ENCODE measurements at places on chromosomes 7 and 10. TPM values are rescaled to one million over a fixed set of nuclear protein-coding genes. Genes with fewer than 3 reads are reported as not detected.

Gene PAPSS2
- 76.3 TPM for total RNA-seq

DNA sequence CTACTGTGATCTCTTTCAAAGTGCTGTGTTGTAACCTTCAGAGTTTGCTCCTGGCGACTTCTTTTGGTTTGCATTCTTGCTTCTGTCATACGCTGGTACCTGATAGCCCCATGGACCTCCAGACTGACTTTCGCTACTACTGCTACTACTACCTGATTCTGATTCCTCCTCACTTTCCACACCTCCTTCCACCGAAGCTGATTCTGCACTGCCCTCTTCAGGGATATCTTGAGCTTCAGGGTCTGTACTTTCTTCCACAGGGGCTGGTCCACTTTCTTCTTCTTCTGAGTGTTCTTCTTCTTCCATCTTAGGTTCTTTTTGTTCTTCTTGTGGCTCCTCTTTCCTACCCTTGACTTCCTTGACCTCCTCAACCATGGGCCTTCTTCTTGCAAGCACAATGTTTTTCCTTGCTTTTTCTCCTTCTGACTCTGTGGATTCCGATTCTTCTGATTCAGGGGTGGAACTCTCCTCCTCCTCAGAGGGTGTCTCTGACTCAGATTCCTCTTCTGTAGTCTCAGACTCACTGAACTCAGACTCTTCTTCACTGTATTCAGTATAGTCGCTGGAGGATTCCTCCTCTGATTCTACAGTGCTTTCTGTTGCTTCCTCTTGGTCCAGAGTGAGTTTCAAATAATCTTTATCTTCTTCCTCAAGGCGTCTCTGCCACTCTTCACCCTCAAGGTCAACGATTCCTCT is 992.2 kb downstream of the PCDH15 start:
- no peak overlapping the region for H3K27ac ChIP-seq
- no peaks in the 10 kb centered on the region for H3K36me3 ChIP-seq
- H3K27me3 ChIP-seq = no peaks in the 10 kb centered on the region
- DNase-seq = no peak

- H3K27me3 ChIP-seq = no peaks in the 10 kb centered on the region
- no peak for DNase-seq
- no peak overlapping the region for H3K27ac ChIP-seq
- H3K36me3 ChIP-seq = peaks cover 18% of the 10 kb centered on the region
- H3K4me1 ChIP-seq = peaks cover 40% of the 10 kb centered on the region
Observed at GRCh38 chr10:79425074-79425532, 20.3 kb downstream of the ZCCHC24 start.

Gene PDSS1
- 13.9 TPM for total RNA-seq

- no peaks in the 10 kb centered on the region for H3K27me3 ChIP-seq
- H3K27ac ChIP-seq = no peak overlapping the region
- H3K36me3 ChIP-seq = peaks cover 86% of the 10 kb centered on the region
- no peaks in the 10 kb centered on the region for H3K4me1 ChIP-seq
Observed at GRCh38 chr7:6649241-6649961, 12.3 kb downstream of the ZNF316 start.

Gene CCDC172
- not detected for total RNA-seq

DNA sequence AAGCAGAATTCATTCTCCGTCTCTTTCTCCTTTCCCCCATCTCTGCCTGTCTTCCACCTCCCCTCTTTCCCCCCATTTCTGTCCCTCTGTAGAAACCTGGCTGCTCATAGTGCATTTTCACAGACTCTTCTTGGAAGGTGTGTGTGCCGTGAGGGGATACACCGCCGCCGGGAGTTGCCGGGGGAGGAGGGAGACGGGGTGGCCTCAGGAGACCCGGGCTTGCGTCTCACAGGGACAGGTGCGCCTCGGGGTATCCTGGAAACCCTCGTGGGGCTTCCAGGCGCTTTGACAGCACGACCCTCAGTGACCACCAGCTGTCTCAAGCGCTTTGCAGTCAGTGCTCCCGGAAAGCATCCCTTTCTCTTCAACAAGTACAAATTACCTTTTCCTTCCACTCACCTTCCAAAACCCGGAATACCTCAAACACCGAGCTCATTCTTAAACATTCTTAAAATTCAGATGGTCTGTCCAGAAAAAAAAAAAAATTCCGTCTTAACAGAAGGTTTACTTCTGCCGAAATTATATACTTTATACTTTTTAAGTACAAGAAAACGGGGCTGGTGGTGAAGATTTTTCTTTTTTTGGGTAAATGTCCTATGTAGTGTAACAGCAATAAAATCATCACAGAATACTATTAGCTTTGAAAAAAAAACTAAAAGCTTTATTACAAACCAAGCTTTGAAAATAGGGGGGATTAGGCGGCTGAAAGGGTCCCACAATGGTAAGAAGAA is 8.2 kb downstream of the EMX2 start:
- no peak overlapping the region for H3K27ac ChIP-seq
- H3K36me3 ChIP-seq = no peaks in the 10 kb centered on the region
- DNase-seq = no peak
- no peak overlapping the region for H3K4me3 ChIP-seq

- H3K27ac ChIP-seq = peak overlapping the region; percentile 91
- H3K4me1 ChIP-seq = peaks cover 68% of the 10 kb centered on the region
- H3K27me3 ChIP-seq = no peaks in the 10 kb centered on the region
- peak; percentile 64 for DNase-seq
- H3K4me3 ChIP-seq = peak overlapping the region; percentile 23
Observed at GRCh38 chr10:68095153-68095552, 14.1 kb upstream of the MYPN start.

DNA sequence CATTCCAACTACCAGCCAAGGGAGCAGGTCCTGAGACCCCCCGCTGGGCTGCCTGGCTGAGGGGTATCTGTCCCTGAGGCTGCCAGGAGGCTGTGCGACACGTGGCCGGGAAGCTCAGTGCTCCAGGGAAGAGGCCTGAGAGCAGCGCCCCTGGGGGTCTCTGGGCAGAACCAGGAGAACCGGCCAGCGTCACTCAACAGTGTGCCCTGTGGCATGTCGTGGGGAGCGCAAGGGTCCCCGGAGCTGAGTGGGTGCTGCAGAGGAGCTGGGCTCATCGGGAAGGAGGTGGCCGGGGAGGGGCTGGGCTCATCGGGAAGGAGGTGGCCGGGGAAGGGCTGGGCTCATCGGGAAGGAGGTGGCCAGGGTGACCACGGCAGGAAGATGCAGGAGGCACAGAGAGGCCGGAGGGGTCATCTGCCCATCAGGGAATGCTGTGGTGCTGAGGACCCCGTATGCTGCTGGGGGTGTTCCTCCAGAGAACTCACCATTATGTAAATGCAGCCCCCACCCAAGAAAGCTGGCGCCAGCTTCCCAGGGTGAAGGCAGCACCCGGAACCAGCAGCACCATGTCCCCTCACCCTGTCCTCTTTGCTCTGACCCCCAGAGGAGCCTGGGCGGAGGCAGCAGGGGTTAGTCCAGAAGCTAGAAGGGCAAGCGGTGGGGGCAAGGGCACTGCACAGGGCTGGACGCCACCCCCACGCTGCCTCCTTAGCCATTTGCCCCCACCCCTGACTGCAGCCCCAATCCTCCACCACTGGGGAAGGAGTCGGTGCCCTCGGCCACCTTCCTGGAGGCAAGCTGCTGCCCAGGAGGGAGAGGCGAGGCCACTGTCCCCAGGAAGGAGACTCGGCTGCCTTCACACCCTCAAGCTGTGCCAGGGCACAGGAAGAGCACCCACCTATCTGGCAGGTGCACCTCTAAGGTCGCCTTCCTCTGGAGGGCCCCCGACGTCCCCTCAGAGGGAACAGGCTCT is 33.3 kb downstream of the CALML3 start:
- no peaks in the 10 kb centered on the region for H3K36me3 ChIP-seq
- DNase-seq = no peak
- no peaks in the 10 kb centered on the region for H3K27me3 ChIP-seq
- H3K4me3 ChIP-seq = no peak overlapping the region
- H3K27ac ChIP-seq = no peak overlapping the region

Gene TRIM50
- total RNA-seq = not detected

GRCh38 chr7:66119245-66119850 is 4.7 kb downstream of the CRCP start:
- peaks cover 26% of the 10 kb centered on the region for H3K36me3 ChIP-seq
- no peak overlapping the region for H3K4me3 ChIP-seq
- H3K27me3 ChIP-seq = no peaks in the 10 kb centered on the region

Gene ITGA8
- total RNA-seq = 8.7 TPM

- H3K27ac ChIP-seq = no peak overlapping the region
- H3K4me3 ChIP-seq = no peak overlapping the region
- no peaks in the 10 kb centered on the region for H3K36me3 ChIP-seq
- no peaks in the 10 kb centered on the region for H3K27me3 ChIP-seq
- H3K4me1 ChIP-seq = no peaks in the 10 kb centered on the region
- no peak for DNase-seq
Observed at GRCh38 chr10:35592441-35592840, 12.7 kb upstream of the GJD4 start.

- H3K36me3 ChIP-seq = peaks cover 68% of the 10 kb centered on the region
- H3K27me3 ChIP-seq = no peaks in the 10 kb centered on the region
- H3K4me3 ChIP-seq = no peak overlapping the region
- no peaks in the 10 kb centered on the region for H3K4me1 ChIP-seq
- no peak for DNase-seq
Observed at GRCh38 chr7:47344171-47344955, 237.5 kb downstream of the TNS3 start.

- peak; percentile 19 for DNase-seq
- peaks cover 26% of the 10 kb centered on the region for H3K4me1 ChIP-seq
- H3K27ac ChIP-seq = no peak overlapping the region
Observed at GRCh38 chr7:105267244-105267643, 121.5 kb downstream of the SRPK2 start.

DNA sequence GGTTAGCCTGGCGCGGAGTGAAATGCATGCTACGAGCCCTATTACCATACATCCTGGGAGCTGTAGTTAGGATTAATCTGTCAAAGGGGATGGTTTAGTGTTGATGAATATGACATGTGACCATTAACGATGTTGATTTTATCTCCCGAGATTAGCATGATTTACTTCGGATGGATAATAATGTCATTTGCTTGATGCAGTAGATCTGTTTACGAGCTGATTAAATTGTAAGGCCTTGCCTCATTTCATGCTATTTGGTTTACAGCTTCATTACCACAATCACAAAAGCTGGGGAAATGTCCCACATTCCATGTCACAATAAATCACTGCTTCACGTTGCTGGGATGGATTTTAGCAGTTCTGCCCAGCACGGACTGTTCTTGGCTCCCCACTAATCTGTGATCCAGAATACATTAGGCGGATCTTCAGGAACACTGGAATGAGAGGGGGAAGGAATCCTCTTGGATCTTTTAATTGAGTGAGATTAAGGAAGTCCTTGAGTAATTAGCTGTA is 22.3 kb downstream of the ZNF503 start:
- H3K4me1 ChIP-seq = no peaks in the 10 kb centered on the region
- no peaks in the 10 kb centered on the region for H3K36me3 ChIP-seq
- H3K4me3 ChIP-seq = no peak overlapping the region
- DNase-seq = no peak
- no peak overlapping the region for H3K27ac ChIP-seq

Gene ZNF488
- 1.2 TPM for total RNA-seq

- H3K36me3 ChIP-seq = peaks cover 42% of the 10 kb centered on the region
- H3K4me3 ChIP-seq = no peak overlapping the region
- no peaks in the 10 kb centered on the region for H3K27me3 ChIP-seq
- peak overlapping the region; percentile 34 for H3K27ac ChIP-seq
- peaks cover 25% of the 10 kb centered on the region for H3K4me1 ChIP-seq
Observed at GRCh38 chr7:2785071-2785500, 59.0 kb downstream of the GNA12 start.

Gene OLAH
- total RNA-seq = 2.1 TPM

DNA sequence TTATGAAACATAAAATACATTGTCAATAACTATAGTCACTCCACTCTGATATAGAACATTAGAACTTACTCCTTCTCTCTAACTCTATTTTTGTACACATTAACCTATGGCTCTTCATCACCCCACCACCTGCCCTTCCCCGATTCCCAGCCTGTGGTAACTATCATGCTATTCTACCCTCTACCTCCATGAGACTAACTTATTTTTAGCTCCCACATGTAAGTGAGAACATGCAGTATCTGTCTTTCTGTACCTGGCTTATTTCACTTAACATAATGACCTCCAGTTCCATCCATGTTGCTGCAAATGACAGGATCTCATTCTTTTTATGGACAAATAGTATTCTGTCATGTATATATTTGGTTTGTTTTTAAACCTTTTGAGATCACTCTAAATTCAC is 8.8 kb upstream of the NOD1 start:
- no peaks in the 10 kb centered on the region for H3K36me3 ChIP-seq
- no peak overlapping the region for H3K27ac ChIP-seq
- DNase-seq = no peak
- H3K4me3 ChIP-seq = no peak overlapping the region
- no peaks in the 10 kb centered on the region for H3K27me3 ChIP-seq

DNA sequence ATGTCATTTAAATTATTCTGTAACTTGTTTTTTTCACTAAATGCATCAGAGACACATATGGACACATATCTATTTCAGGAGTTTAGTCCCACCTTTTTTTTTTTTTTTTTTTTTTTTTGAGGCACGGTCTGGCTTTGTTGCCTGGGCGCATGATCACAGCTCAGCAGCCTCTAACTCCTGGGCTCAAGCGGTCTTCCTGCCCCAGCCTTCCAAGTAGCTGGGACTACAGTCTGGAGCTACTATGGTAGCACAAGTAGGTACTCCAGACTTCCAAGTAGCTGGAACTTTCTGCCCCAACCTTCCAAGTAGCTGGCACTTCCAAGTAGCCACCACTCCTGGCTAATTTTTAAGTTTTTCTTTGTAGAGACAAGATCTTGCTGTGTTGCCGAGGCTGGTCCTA is 407.7 kb downstream of the GALNT17 start:
- no peak overlapping the region for H3K4me3 ChIP-seq
- DNase-seq = no peak
- H3K4me1 ChIP-seq = no peaks in the 10 kb centered on the region
- H3K27ac ChIP-seq = no peak overlapping the region
- no peaks in the 10 kb centered on the region for H3K27me3 ChIP-seq

Gene UPK3BL2
- 1.6 TPM for total RNA-seq

Gene SPDYE9
- not detected for total RNA-seq

- no peaks in the 10 kb centered on the region for H3K36me3 ChIP-seq
- H3K27ac ChIP-seq = no peak overlapping the region
- H3K4me3 ChIP-seq = no peak overlapping the region
- H3K4me1 ChIP-seq = no peaks in the 10 kb centered on the region
- no peak for DNase-seq
Observed at GRCh38 chr10:106226142-106226541, 938.4 kb downstream of the SORCS1 start.

Gene DPCD
- 34.8 TPM for total RNA-seq

DNA sequence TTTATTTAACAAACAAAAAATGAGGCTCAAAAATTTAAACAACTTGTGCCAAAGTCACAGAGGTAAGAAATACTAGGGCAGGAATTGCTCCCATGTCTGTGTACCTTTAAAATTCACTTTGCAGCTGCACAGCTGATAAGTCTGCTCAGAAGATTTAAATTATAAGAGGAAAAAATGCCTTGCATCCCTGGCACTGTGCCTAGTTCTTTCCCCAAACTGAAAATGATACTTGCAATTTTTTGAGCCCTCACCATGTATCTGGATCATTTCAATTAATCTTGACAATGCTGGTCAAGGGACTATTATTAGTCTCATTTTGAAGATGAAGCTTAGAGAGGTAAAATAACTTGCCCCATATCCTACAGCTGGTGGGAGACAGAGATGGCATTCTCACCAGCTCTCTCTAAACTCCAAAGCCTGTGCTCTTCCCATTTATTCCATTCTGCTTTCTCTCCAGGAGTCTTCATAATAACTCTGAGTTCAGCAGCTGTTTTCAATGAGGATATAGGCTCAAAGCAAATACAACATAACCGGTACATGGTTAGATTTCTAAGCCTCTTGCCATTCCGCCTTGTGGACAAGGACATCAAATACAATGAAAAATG is 350.5 kb upstream of the LRRTM3 start:
- no peaks in the 10 kb centered on the region for H3K36me3 ChIP-seq
- no peak for DNase-seq
- H3K27me3 ChIP-seq = no peaks in the 10 kb centered on the region
- H3K27ac ChIP-seq = no peak overlapping the region
- H3K4me3 ChIP-seq = no peak overlapping the region
- H3K4me1 ChIP-seq = no peaks in the 10 kb centered on the region
